Glomerular endothelial cell (primary cell): ENCODE measurements at places on chromosomes 11 and 22. TPM values are rescaled to one million over a fixed set of nuclear protein-coding genes. Genes with fewer than 3 reads are reported as not detected.

GRCh38 chr11:27085605-27086004, 45.0 kb downstream of the BBOX1 start:
- DNase-seq = no peak

GRCh38 chr11:109241988-109242536, 179.9 kb upstream of the C11orf87 start:
- DNase-seq = no peak

The EHF gene
- not detected in 2 replicates for total RNA-seq

GRCh38 chr11:76382209-76382608, 1.1 kb downstream of the GVQW3 start:
- DNase-seq = no peak

DNA sequence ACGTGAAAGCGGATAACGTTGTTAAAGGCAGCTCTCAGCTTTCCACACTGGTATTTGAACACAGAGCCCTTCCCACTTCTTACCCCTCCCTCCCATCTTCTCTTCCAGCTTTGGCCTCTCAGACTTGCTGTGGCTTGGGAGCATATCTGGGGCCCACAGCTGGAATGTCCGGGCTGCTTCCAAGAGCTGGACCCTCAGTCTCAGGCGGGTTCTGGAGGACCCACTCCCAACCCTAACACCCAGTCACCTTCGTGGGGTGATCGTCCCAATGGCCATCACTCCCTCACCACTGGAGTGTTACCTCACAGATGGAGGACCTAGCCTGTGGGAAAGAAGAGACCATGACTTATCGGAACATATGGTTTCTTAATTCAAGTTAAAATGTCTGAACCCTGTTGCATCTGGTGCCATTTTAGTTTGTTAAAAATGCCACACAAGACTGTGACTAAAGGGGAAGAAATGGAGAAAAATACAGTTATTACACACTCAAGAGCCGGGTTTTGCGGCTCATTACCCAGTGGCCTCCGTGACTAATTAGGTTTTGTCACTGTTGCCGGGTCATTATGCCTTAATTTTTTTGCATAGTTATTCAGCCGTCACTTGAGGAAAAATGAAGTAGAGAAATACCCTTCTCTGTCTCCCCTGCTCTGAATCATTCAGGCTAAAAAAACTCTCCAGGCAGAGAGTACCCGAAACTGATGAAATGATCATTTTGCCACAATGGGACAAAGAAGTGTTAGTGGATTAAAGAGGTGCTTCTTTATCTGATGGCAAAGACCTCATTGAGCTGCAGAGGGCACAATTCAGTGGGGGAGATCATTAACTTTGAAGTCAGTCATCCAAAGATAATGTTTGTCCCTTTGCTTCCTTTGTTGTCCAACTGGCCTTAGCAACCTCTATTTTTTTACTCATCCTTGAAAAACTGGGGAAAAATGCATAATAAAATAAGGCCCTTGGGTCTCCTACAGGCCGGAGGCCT, 87.2 kb upstream of the HTATIP2 start:
- DNase-seq = no peak

- no peak for DNase-seq
Measured at GRCh38 chr11:66883016-66883965, 26.4 kb downstream of the LRFN4 start.

The SCGB1D2 gene
- total RNA-seq = not detected in 2 replicates

GRCh38 chr11:44556735-44557409, 8.6 kb upstream of the CD82 start:
- DNase-seq = no peak

DNA sequence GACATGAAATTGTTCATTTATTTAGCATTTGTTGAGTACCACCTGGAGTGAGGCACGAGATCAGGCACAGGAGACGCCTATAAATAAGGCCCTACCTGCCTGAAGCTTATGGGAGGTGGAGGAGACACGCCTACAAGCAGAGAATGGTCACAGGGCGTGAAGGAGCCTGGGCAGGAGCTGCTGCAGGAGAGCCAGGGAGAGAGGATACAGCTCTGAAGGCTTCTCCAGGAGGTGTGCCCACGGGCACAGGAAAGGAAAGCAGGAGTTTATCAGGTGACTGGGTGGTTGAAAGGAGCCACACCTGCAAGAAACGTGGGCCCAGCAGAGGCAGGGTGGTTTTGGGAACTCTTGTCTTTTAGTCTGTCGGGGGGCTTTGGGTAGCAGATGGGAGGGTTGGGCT, 70.3 kb downstream of the BMAL1 start:
- DNase-seq = no peak

DNA sequence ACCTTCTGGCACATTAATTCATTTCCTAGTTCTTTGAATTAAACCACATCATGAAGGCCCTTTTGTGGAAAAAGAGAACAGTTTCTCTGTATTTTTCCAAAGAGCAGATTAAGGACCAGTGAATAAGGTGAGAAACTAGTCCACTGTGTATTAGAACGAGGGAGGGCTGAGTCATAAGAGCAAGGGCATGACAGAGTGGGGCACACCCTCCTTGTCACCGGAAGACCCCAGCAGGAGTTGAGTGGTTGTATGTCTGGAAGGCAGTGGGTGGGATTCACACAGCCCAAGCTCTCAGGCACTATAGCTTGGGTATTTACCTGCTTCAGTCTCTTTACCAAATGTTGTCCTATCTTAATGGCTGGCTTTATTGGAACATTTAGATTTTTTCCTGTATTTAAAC, 86.8 kb downstream of the BMAL1 start:
- no peak for DNase-seq

GRCh38 chr11:17687946-17688670, 31.3 kb upstream of the MYOD1 start:
- DNase-seq = no peak

DNA sequence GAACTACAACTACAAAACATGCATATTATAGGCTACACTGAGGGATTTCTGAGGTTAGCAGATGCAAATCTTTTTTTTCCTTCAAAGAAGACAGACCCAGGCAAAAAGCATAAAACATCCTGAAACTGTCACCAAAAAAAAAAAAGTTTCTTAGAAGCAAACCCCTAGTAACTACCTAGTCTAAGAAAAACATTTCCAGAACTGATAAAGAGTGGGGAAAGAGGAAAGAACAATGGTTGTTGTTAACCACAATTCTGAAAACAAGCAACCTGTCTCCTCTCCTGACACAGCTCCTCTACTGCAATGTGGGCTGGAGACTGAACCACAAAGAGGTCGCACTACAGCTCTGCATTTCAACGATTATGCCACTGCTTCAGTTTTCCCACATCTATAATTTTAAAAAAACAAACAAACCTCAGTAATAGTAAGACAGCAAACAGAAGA, 15.0 kb downstream of the DENND5A start:
- DNase-seq = no peak

- no peak for DNase-seq
Measured at GRCh38 chr22:40826984-40827741, 8.0 kb upstream of the SLC25A17 start.

GRCh38 chr11:5291207-5291838, 10.4 kb downstream of the OR51B4 start:
- DNase-seq = no peak

DNA sequence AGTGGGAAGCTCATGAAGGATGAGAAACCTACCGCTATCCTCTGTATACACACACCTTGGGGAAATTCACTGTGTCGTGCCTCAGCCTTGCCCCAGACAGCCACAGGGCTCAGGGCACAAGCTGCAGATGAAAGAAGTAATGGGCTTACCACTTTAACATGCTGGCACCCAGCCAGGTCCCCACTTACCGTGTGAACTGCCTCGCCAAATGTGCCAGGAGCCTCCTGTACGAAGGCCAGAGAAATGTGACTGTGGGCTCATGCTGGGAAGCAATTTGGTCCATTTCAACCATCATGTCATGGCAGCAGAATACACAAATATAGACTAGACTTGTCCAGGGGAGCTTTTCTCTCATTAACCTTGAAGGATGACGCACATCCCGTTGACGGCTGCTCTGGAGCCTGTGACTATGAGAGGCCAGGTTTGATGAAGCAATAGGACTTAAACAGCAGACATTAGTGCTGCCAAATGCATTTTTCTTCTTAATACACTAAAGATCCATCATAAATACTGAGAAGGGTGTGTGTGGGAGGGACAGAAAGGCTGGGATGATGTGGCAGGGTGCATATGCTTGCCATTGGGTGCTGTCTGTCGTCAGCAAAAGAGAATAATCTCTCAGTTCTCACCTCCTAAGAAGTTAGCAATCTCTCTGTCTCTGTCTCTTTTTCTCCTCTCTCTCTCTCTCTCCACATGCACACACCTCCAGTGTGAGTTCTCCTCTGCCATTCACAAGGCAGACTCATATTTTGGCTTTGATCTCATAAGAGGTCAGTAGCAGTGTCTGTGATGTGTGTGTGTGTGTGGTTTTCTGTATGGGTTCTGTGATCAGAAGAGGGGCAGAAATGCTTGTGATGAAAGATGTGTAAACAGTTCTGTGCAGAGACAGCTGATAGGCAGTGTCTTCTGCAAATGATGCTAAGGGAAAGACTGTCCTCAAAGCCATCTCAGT, 142.4 kb downstream of the KIRREL3 start:
- no peak for DNase-seq

The SAMM50 gene
- 47.7 and 54.8 TPM in 2 replicates for total RNA-seq
